ENCODE measurements at places on chromosomes 2 and 18.

DNA sequence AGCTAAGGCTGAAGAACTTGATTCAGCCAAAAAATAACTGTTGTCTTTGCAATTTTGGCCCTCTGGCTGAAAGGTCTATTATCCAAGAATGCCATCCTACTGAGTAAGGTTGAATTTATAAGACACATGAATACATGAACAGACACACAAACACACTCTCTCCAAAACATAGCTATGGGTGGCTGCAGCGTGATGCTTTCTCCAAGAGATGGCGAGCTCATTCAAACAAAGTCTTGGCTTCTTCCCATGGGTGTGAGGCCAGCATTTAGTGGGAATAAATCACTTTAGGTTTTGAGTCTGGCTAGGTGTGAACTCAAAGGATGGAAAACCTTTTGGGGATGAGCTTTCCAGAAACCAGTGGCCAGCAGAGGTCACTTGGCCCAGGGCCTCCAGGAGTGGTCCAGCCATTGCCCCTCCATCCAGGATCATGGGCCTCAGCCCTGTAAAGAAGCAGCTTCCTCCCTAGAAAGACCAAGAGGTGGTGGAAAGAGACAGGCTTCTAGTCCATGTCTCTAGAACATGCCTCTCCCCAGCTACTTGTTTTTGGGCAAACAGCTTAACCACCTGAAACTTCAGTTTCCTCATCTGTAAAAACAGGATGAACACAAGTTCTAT lies 11.0 kb upstream of the OSR1 start:
- DNase-seq: no peak

DNA sequence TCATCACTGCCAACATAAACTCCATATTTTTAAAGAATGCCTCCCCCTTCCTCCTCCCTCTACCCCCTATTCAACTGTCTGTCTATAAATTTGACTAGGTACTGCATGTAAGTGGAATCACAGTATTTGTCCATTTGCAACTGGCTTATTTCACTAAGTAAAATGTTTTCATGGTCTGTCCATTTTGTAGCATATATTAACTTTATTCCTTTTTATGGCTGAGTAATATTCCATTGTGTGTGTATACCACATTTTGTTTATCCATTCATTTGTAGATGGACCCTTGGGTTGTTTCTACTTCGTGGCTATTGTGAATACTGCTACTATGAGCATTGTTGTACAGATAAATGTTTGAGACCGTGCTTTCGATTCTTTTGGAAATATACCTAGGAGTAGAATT lies 10.7 kb downstream of the SEH1L start:
- DNase-seq: no peak

DNA sequence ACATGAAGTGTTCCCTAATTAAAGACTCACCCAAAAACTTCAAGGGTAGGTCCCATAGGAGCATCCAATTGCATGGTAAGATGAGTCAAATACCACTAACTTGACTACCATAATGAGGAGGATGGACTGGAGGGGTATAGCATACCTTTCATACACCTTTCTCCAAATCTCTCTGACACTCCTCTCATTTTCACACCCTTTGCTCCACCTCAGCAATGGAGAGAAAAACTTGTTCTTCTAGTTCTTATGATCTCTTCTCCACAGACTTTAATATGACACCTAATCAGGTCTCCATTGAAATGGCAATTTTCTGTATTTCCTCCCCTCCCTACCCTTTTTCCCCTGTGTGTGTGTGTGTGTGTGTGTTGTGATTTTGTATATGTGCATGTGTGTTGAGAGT lies 41.1 kb upstream of the MAP2 start:
- no peak for DNase-seq

DNA sequence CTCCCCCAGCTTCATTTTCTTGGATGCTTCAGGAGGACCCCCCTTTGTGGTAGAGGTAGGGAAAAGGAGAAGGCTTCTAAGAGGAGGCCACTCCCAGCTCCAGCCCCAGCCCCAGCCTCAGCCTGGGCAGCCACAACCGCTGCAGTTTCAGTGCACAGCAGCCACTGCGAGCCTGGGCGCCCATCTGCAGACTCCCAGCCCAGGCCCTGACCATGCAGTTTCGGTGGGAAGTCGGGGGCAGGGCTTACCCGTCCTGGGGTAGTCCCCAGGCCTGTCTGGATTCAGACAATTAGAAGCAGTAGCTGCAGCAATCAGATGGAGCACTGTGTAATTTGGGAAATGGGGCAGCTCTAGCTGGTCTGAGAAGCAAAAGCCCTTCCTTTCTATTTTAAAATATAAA lies 28.6 kb downstream of the ITM2C start:
- DNase-seq: no peak

DNA sequence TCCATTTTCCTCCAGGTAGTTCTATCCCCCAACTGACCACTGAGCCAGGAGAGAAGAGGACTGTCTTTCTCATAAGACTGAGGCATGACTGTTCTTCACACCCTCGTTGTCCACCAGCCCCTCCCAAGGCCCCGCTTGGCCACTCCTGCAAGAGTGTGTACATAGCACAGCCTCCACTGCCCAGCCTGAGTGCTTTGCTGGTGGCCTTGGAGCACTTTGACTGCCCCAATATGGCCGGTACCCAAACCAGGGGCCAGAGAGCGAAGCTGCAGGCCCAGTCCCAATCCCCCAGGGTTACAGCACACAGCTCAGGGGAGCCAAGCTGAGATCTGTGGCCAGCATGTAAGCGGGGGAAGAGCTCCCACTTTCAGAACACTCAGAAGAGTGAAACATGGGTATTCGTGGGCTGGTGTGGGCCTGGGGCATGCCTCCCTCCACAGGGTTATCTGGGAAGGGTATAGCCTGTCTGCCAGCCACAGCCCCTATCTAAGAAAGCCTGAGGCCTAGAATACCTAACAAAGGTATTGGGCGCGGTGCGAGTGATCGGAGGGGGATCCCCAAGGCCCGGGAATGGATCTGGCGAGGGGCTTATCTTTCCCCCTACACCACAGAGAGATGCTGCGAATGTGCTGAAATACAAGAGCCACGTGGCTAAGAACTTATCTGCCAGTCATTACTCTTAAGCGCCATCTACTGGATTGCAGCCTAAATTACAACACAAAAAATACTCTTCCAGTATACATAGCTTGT lies 163.8 kb downstream of the WDPCP start:
- no peak for DNase-seq

GRCh38 chr18:813172-814071 lies 1.4 kb upstream of the YES1 start:
- no peak for DNase-seq

DNA sequence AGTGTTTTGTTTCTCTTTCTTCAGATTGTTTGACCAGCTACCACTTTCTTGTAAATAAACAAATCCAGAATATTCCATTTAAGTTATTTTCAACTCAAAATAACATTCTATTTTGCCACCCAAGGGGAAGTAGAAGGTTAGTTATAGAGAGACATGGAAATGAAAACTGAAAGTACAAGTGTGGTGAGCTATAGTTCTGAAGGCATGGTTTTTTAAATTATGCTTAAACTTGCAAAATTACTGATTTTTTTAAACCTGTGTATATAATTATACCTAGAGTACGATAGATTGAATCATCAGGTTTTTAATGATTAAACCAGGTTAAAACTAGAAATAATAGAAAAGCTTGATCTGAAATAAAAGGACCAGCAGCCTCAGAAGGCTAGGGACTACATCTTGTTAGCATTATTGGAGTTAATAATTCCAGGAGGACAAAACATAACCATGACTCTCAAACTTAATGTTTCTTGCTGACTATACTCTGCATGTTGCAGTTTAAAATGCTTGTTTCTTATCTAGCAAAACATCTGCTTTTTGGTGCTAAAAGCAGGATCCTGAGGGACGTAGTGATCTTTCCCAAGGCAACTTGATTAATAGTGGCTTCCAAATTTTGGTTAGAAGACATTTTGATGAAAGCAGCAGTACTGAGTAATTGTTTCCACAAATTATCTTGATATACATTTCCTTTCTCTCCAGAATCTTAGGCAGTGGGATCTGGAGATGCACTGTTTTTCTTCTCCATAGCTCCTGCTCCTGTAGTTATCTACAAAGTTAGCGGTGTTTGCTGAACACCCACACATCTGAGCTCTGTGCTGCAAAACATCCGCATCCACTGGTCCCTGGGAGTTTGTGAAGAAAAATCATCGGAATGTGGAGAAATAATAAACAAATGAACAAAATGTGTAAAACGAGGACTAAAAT lies 327.2 kb upstream of the PKDCC start:
- DNase-seq: no peak

DNA sequence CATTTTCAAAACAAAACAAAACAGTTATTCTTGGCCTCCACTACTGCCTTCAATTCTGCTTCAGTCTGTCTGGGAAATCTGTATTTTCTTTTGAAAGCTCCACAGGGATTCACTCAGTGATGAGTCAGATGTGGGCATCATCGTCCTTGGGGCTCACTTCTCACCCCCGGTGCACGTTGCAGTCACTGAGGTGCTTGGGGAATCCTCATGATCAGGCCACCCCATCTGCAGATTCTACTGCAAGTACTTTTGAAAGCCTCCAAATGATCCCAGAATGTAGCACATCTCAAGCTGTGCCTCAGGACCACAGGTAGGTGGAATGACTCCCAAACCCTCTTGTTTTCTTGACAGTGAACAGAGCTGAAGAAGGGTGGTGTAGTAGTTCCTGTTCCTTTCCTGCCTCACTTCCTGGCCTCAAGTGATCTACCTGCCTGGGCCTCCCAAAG lies 34.3 kb downstream of the LPIN2 start:
- no peak for DNase-seq

- DNase-seq: no peak
These were observed 24.5 kb downstream of the MFSD6 start for GRCh38 chr2:190432567-190433231.

DNA sequence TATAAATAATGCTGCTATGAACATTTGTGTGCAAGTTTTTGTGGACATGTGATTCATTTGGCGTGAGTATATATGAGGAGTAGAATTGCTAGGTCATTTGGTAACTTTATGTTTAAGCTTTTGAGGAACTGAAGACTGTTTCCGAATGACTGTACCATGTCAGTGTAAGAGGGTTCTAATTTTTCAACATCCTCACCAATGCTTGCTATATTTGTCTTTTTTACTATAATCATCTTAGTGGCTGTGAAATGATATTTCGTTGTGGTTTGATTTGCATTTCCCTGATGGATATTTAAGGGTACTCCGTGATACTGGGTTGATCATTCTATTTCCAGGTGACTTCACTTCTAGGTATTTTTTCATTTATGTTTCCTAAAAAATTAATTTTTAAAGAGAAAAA lies 241.1 kb downstream of the BCL2 start:
- DNase-seq: no peak

DNA sequence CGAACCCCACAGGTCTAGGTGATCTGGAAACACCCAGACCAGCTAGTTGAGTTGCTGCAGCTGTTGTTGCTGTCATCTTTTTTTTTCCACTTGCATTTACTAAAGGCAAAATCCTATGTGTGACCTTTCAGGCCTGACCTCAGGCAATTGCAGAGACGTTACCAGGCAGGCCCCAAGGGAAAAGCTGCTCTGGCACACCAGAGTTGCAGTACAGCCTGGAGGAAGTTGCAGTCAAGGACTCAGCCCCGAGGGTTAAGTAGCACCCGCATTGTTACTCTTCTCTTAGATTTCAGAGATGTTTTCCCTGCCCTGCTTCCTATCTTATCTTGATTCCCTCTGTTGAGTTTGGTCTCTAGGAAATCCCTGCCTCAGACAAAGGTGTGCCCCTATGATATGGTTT lies 45.2 kb upstream of the SMAD2 start:
- DNase-seq: no peak

- DNase-seq: no peak
These were observed 508.8 kb downstream of the ZEB2 start for GRCh38 chr2:144011098-144011497.

- no peak for DNase-seq
These were observed 115.3 kb upstream of the SRD5A2 start for GRCh38 chr2:31696068-31696467.

GRCh38 chr2:33275689-33276444 lies 200.6 kb upstream of the RASGRP3 start:
- DNase-seq: no peak

- DNase-seq: no peak
These were observed 173.7 kb downstream of the TPGS2 start for GRCh38 chr18:36655074-36655473.

DNA sequence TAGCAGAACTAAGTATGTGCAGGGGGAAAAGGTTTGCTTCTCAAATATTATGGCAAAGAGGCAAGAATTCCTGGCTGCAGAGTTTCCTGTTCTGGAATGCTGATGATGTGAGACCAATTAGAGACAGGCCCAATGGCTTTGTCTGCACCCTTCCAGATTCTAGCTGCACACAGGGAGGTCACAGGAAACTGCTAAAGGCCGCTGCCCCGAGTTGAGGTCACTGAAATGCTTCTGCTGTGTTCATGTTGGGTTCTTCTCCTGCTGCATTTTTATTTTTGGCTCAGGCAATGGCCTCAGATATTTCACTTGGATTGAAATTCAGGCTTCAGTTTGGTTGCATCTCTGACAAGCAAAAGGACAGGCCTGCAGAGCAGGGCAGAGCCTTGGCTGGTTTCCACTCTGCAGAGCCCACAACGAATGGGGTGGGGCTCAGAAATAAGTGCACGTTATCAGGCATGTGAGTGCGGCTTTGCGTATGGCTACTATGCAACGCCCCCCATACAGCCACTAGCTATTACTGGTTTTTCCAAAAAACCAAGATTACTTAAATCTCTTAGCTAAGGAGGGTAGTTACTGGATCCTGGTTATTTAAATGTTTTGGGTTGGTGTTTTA lies 66.9 kb upstream of the FZD5 start:
- DNase-seq: no peak

GRCh38 chr2:105184420-105184819 lies 57.1 kb upstream of the GPR45 start:
- DNase-seq: no peak

GRCh38 chr18:48455555-48456478 lies 46.6 kb upstream of the ZBTB7C start:
- DNase-seq: no peak

GRCh38 chr18:13374096-13374467 lies 155.5 kb downstream of the LDLRAD4 start:
- DNase-seq: no peak

GRCh38 chr2:108536911-108537310 lies 2.6 kb downstream of the LIMS1 start:
- no peak for DNase-seq

GRCh38 chr2:99851089-99851488 lies 291.3 kb downstream of the AFF3 start:
- no peak for DNase-seq

Data from hypothalamus (tissue), 51 donors.